Caco-2 (cell line): ENCODE measurements at places on chromosomes 4 and X.

- H3K36me3 ChIP-seq = no peaks in the 10 kb centered on the region
- H3K27me3 ChIP-seq = no peaks in the 10 kb centered on the region
- no peaks in the 10 kb centered on the region for H3K4me1 ChIP-seq
- DNase-seq = no peak
- H3K4me3 ChIP-seq = no peak overlapping the region
Measured at GRCh38 chr4:1646690-1647089, 37.4 kb downstream of the FAM53A start.

- no peaks in the 10 kb centered on the region for H3K36me3 ChIP-seq
- no peak for DNase-seq
- no peak overlapping the region for H3K27ac ChIP-seq
- H3K4me3 ChIP-seq = no peak overlapping the region
Measured at GRCh38 chr4:76533314-76533713, 98.3 kb downstream of the SHROOM3 start.

DNA sequence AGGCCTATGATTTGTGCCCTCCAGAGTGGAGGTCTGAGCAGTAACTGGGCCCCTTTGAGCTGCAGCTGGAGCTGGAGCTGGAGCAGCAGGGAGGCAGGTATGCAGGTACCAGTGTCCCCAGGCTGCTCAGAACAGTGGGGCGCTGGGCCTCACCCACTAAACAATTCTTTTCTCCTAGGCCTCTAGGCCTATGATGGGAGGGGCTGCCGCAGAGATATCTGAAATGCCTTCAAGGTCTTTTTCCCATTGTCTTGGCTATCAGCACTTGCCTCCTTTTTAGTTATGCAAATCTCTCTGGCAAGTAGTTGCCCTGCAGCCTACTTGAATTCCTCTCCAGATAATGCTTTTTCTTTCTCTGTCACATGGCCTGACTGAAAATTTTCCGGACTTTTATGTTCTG lies 79.7 kb upstream of the OTUD4 start:
- no peak overlapping the region for H3K4me3 ChIP-seq
- no peaks in the 10 kb centered on the region for H3K27me3 ChIP-seq
- H3K27ac ChIP-seq = no peak overlapping the region

GRCh38 chr4:145786261-145786660 lies 106.3 kb downstream of the C4orf51 start:
- H3K4me1 ChIP-seq = no peaks in the 10 kb centered on the region
- no peak overlapping the region for H3K4me3 ChIP-seq
- H3K36me3 ChIP-seq = no peaks in the 10 kb centered on the region
- no peak overlapping the region for H3K27ac ChIP-seq
- DNase-seq = no peak
- no peaks in the 10 kb centered on the region for H3K27me3 ChIP-seq
